Aorta (tissue), 5 donors: ENCODE measurements at places on chromosomes 16 and 17. TPM values are rescaled to one million over a fixed set of nuclear protein-coding genes. Genes with fewer than 3 reads are reported as not detected.

- H3K27ac ChIP-seq = no peak overlapping the region
- DNase-seq = peak; percentile 79
- H3K36me3 ChIP-seq = no peaks in the 10 kb centered on the region
- H3K4me1 ChIP-seq = no peaks in the 10 kb centered on the region
- H3K27me3 ChIP-seq = no peaks in the 10 kb centered on the region
Observed at GRCh38 chr17:16363749-16364536, 10.7 kb upstream of the CENPV start.

DNA sequence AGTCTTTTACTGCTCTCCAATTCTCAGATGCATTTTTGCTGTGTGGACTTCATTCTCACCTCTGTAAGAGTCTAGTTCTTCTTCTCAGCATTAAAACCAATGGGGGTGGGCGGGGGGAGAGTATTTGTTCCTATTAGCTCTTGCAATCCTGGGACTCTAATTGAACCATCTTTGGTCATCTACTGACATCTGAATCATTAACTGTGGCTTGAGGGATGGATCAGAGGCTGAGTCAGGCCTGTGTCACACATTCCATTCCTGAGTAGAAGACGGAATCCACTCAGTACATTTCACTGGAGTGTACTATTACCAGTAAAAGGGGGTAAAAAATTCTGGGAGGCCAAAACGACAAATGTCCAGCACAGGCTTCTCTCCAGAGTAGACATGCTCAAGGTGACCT lies 12.8 kb upstream of the ZNF23 start:
- H3K36me3 ChIP-seq = peaks cover 11% of the 10 kb centered on the region
- H3K27me3 ChIP-seq = no peaks in the 10 kb centered on the region
- no peak for DNase-seq
- no peak overlapping the region for H3K4me3 ChIP-seq
- H3K27ac ChIP-seq = no peak overlapping the region
- no peaks in the 10 kb centered on the region for H3K4me1 ChIP-seq

- no peaks in the 10 kb centered on the region for H3K4me1 ChIP-seq
- no peak overlapping the region for H3K27ac ChIP-seq
- no peaks in the 10 kb centered on the region for H3K27me3 ChIP-seq
- H3K36me3 ChIP-seq = no peaks in the 10 kb centered on the region
- no peak overlapping the region for H3K4me3 ChIP-seq
Observed at GRCh38 chr16:59783191-59783590, 1049.1 kb upstream of the GOT2 start.

DNA sequence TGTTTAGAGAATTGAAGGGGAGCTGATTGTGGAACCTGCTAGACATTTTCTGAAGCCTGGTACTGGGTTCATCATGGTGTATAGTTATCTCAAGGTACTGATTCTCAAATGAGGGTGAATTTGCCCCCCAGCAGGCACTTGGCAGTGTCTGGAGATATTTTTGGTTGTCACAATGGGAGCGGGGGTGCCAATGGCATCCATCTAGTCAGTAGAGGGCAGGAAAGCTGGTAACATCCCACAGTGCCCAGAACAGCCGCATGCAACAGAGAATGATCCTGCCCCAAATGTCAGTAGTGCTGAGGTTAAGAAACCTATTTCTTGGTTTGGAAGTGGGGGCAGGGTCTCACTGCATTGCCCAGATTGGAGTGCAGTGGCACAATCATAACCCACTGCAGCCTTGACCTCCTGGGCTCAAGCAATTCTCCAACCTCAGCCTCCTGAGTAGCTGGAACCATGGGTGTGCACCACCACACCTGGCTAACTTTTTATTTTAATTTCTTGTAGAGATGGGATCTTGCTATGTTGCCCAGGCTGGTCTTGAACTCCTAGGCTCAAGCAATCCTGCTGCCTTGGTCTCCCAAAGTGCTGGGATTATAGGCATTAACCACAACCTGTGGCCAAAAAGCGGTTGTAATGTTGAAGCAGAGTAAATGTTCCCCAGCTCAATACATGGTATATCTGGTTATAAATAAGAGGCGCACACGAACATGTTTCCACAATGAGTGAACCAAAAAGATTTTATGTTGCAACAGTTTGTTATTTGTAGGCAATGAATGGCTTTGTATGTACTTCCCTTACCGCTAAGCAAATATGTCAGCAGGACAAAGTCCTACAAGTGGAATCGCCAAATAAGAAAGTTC lies 46.4 kb upstream of the EEF2KMT start:
- H3K27me3 ChIP-seq = no peaks in the 10 kb centered on the region
- no peak overlapping the region for H3K4me3 ChIP-seq
- H3K4me1 ChIP-seq = no peaks in the 10 kb centered on the region

DNA sequence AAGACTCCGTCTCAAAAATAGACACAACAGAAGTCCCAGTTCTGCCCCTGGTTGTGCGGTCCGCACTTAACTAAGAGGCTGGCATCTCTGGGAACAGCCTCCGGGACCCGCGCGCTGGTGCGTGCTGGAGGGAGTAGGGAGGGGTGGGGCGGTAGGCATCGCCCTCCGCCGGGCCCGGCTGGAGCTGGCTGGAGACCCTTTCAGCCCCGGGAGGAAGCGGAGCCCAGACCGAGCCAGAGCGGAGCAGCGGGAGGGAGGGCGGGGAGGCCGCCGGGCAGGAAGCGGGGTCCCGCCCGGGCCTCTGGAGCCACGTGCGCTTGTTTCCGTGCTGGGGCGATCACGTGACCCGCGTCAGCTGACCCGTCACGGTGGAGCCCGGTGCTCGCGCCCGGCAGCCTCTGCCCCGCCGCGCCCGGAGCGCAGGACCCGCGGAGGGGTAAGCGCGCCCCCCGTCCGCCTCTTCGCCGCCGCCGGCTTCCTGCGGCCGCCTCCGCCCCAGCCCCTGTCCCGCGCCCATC lies at the start of gene WDR81:
Gene WDR81, plus strand, starts transcription at position 354 of the 518 bp plus-strand sequence. CDS start 256 bp downstream, outside the sequence.
- H3K4me1 ChIP-seq = no peaks in the 10 kb centered on the region
- peaks cover 1% of the 10 kb centered on the region for H3K36me3 ChIP-seq
- peak; percentile 97 for DNase-seq
- H3K27ac ChIP-seq = peak within 1 kb of the TSS; percentile 23
- peak within 1 kb of the TSS; percentile 75 for H3K4me3 ChIP-seq

- H3K27me3 ChIP-seq = no peaks in the 10 kb centered on the region
- no peak overlapping the region for H3K27ac ChIP-seq
- no peaks in the 10 kb centered on the region for H3K4me1 ChIP-seq
- no peaks in the 10 kb centered on the region for H3K36me3 ChIP-seq
- H3K4me3 ChIP-seq = no peak overlapping the region
Observed at GRCh38 chr16:48978501-48978900, 303.1 kb downstream of the CBLN1 start.

DNA sequence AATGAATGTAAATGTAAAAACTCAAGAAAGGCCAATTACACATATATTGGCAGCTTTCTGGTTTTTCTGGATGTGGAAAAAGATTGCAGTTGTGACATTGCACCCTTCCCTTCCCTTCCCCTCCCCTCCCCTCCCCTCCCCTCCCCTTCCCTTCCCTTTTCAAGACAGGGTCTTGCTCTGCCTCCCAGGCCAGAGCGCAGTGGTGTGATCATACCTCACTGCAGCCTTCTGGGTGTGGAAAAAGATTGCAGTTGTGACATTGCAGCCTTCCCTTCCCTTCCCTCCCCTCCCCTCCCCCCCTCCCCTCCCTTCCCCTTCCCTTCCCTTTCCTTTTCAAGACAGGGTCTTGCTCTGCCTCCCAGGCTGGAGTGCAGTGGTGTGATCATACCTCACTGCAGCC lies 41.7 kb downstream of the PIK3R5 start:
- H3K27ac ChIP-seq = no peak overlapping the region
- no peaks in the 10 kb centered on the region for H3K4me1 ChIP-seq
- no peaks in the 10 kb centered on the region for H3K27me3 ChIP-seq
- DNase-seq = no peak
- H3K4me3 ChIP-seq = no peak overlapping the region
- no peaks in the 10 kb centered on the region for H3K36me3 ChIP-seq

DNA sequence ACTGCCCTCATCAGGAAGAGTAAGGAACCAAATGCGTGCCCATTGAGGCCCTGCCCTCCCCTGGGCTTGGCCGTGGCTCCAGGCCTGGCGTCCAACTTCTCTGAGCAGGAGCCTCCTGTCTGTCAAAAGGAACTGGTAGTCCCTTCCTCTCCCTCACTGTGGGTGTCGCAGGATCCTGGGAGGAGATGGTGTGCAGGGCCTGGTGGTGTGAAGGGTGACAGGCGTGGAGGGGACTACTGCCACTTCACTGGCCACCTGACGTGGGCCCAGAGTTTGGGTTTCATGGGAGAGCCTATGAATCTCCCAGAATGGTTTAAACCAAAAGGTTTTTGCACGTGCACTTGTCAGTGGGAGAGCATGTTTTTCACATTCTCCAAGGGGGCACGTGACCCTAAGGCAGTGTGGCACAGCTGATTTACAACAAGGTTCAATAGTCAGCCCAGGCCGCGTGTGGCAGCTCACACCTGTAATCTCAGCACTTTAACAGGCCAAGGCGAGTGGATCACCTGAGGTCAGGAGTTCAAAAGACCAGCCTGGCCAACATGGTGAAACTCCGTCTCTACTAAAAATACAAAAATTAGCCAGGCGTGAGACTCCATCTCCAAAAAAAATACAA lies 12.5 kb downstream of the ARL2BP start:
- H3K4me1 ChIP-seq = no peaks in the 10 kb centered on the region
- DNase-seq = no peak
- H3K27ac ChIP-seq = no peak overlapping the region
- no peak overlapping the region for H3K4me3 ChIP-seq

DNA sequence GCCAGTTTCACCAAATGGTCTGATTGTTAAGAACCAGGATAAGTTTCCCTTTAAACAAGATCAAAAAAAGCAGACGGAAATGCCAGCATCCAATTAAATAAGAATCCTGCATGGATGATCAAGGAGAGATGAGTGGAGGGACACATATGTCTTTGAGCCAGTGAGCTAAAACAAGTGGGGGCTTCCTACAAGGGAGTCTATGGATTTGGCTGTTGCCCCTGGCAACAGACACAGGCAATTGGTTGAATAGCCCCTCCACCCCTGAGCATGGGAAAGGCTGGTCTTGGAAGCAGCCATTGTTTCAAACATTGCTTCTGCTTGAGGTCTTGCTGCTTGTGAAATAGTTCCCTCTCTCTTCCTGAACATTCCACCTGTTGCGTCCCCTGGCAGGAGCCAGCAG lies 374.7 kb upstream of the ERCC4 start:
- no peak overlapping the region for H3K4me3 ChIP-seq
- DNase-seq = no peak
- H3K27me3 ChIP-seq = peaks cover 1% of the 10 kb centered on the region

The OR3A3 gene
- total RNA-seq = not detected
